EH (cell line): ENCODE measurements at places on chromosomes 11 and 22.

GRCh38 chr11:67450796-67451657 is 1.5 kb downstream of the GPR152 start:
- no peak for DNase-seq

DNA sequence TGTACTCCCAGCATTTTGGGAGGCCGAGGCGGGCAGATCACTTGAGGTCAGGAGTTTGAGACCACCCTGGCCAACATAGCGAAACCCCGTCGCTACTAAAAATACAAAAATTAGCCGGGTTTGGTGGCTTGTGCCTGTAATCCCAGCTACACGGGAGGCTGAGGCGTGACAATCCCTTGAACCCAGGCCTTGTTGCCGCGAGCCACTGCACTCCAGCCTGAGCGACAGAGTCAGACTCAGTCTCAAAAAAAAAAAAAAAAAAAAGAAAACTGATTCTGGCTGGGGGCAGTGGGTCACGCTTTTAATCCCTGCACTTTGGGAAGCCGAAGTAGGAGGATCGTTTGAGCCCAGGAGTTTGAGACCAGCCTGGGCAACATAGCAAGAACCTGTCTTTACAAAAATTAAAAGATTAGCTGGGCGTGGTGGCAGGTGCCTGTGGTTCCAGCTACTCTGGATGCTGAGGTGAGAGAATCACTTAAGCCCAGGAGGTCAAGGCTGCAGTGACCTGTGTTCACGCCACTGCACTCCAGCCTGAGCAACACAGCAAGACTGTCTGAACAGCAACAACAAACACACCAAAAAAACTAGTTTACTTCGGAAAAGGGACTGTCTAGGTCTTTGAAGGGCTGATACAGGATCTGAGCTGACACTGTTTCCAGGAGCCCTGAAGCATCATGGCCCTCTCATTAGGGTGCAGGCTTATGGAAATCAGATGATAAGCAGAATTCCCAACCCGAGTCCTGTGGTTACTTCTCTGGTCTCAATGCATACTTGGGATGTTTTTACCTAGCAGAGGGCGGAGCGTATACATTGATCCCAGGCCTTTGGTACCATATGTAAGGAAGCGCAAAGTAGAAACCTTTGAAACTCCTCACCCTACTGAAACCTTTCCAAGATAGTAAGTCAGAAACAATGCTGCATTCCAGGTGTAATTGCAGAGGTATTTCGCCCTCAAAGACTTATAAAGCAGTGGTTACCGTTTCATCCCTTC is 1.8 kb upstream of the CHKB start:
- DNase-seq = no peak

DNA sequence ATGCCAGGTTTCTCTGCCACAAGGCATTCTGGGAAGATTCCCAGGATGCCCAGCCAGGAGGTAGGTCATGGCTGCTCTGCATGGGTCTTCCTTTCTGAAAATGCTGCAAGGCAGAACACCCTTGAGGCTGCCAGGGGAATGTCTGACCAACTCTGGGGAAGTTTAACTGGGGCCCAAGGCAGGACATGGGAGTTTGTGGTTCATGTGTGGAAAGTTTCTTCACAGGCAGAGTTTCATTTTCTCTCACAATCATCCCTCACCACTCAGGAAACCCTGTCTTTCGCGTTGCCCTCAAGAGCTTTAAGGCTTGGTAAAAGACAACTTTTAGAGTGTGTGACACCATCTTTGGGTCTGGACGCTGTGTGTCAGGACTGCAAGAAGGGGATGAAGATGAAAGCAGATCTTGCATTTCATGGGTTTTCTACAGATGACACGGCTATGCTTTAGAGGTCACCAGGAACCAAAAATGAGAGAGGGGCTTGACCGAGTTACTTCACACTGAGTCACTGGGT is 133.5 kb downstream of the CD44 start:
- no peak for DNase-seq

GRCh38 chr11:72812967-72813739 is 1.1 kb upstream of the ATG16L2 start:
- peak; percentile 71 for DNase-seq

GRCh38 chr22:47333625-47334024 is 571.2 kb downstream of the TBC1D22A start:
- DNase-seq = peak; percentile 67

DNA sequence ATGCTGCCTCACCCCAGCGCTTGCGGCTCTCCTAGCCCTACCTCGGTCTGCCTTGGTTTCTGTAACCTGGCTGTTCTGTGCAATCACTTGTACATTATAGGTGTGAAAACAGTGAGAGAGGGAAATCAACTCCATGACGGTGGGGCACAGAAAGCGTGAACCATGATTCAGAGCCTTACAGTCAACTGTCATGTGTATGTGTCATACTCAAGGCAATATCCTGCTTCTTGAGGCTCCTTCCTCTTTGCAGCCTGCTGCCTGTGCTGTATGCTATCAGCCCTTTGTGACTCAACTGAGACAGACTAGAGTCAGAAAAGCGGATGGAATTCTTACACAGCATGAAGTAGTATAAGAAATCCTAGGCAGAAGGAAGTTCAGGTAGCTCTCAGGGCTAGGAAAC is 2.1 kb downstream of the NRIP3 start:
- DNase-seq = peak; percentile 92

DNA sequence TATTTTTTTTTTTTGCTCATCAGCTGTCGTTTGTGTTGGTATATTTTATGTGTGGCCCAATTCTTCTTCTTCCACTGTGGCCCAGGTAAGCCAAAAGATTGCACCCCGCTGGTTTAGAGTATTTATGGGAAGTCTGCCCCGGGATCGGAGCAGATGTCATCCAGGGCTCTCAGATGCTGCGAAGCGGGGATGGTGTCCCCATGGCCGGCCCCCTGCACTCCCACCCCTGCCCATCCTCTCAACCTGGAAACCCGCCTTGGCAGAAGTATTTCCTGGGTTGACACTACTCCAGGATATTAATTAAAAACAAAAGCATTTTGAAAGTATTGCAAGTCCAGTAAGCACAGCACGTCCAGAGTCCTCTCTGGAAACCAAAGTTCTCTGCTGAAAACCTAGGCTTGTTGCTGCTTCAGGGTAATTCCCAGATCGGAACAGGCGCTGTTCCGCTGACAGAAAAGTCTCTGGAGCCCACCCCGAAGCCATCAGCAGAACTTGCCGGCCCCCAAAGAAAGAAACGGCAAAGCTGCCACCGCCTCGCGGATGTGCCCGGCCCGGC is 833 bp downstream of the SCUBE2 start:
- DNase-seq = peak; percentile 12

DNA sequence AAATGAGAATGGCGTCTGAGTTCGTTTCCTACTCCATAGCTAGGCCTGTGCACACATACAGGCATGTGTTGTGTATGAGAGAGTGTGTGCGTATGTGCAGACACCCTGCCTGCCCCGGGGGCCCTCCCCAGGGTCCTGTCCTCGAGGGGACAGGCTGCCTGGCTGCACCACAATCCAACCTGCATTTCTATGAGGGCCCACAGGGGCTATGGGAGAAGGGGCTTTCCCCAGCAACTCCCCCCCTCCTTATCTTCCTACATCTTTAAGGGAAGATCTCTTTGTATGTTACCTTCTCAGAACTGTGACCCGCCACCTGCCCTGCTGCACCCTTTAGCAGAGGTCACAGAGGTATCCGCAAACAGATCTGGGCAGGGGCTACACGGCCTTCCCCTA is 14.9 kb downstream of the ADORA2A start:
- DNase-seq = no peak

DNA sequence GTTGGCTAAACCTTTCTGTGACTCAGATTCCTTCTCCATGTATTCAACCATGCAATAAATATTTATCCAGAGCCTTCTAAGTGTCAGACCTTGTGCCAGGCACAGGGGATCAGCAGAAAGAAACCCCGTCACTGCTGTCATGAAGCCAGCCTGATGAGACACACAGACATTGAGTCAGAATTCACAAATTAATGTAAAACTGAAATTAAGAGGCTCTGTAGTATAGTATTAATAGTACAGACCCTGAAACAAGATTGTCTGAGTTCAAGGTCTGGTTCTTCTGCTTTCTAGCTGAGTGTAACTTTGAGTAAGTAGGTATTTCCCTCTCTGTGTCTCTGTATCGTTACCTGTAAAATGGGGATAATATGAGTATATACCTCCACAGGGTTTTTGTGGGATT is 46.9 kb downstream of the ME3 start:
- DNase-seq = no peak

DNA sequence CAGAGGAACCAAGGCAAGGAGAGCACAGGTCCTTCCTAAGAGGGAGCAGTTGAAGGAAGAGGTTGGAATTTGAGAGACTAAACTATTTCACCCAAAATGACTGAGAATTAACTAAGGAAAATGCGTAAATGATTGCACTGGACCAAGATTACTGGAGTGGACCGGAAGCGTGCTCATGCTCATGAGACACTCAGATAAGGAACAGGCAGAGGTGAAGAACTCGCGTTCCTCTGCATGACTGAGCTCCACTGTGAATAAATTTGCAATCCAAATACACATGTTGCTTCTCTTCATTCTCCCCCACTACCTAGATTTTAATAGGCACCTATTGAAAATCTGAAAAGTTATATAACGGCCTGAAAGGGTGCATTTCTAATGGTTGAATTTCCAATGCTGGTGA is 207.0 kb downstream of the KIRREL3 start:
- DNase-seq = no peak

GRCh38 chr11:118111019-118111743 is 24.4 kb upstream of the SMIM35 start:
- no peak for DNase-seq
